Stimulated activated CD8-positive, alpha-beta memory T cell treated with anti-CD3 and anti-CD28 coated beads, Interleukin-15, amount 100 ng/mL, for 24 hours (primary cell): ENCODE measurements at places on chromosomes 1 and 21.

DNA sequence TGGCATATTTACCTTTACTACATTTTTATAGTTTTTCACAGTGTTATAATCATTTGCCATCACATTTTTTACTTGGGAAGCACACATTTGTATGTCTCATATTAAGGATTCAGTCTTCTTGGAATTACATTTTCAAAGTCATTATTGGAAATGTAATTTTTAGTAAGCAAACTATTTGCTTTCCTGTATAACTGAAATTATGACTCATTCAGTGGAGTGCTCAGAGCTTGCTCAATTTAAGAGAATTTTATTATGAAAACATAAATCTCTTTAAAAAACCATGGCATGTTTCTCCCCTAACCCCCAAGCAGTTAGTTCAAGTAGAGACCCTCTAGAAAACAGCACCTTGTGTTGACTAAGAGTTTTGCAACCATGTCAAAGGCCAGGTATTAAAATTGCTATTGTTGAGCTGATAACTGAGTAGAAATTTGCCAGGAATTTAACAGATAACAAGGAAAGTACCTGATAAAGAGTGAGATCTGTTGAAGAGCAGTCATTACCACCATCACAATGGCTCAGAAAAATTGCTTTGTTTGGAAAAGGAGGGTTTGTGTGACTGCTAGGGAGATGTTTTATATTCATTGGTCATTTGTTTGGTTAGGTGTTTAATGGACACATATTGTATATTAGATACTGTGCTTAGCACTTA, 105.9 kb downstream of the KCNK2 start:
- DNase-seq = no peak

DNA sequence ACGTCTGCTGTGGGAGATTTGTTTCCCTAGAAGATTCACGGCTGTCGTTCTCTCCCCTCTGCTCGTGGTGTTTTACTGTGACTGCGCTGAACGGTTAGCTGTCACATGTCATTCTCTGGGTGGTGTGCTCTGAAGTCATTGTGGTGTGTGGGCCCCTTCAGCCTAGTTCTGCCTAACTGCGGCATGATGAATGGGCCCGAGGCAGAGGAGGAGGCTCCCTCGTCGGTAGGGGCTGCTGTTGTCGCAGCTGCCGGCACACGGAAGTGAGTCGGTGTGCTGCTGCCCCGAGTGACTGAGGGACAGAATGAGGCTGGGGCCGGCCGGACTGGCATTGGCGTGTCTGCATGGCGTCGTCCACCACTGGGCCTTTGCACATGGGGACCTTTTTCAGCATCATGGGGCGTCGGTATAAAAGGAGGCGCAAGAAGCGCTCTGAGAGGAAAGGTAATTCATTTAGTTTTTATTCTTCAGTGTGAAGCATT, 77.9 kb downstream of the ADARB1 start:
- DNase-seq = peak; percentile 38

DNA sequence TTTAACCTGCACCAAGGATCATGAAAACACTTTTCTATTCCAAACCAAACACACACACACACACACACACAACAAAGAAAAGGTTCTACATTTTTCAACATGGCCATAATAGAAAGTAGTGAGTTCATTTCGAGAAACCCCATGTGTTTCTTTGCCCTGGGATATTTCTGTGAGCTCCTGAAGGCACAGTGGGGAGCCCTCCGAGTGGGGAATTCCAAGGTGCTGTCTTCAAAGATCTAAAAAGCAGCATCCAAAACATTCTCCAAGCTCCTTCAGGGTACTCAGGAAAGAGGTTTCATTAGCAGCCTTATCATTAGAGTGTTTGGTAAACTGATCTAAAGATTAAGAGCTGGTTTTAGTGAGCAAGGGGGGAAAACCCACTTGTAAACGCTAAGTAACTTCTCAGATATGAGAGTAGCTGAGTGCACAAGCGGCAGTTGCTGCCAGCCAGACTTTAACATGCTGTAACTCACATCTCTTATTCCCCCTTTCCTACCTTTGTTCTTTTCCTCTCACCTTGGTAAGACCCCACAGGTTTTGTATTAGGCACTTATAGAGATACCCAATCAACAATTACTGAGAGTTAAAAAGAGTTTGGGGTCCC, 38.3 kb downstream of the ZC3H11B start:
- DNase-seq = no peak

GRCh38 chr1:9107136-9107535, 21.8 kb downstream of the GPR157 start:
- no peak for DNase-seq

DNA sequence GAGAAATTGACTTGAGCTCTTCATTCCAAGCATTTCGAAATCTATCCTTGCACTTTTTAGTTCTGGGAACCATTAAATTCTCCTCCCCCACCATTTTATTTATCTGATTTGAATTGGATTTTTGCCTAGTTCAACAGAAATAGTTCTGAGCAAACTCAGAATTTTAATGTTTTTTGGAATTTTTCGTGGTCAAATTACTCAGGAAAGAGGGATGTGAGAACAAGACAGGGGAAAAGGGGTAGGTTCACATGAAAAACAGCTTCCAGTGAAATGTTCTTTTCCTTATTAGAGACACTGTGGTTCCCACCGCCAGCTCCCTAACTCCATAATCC, 5.7 kb upstream of the ZNF697 start:
- DNase-seq = no peak

DNA sequence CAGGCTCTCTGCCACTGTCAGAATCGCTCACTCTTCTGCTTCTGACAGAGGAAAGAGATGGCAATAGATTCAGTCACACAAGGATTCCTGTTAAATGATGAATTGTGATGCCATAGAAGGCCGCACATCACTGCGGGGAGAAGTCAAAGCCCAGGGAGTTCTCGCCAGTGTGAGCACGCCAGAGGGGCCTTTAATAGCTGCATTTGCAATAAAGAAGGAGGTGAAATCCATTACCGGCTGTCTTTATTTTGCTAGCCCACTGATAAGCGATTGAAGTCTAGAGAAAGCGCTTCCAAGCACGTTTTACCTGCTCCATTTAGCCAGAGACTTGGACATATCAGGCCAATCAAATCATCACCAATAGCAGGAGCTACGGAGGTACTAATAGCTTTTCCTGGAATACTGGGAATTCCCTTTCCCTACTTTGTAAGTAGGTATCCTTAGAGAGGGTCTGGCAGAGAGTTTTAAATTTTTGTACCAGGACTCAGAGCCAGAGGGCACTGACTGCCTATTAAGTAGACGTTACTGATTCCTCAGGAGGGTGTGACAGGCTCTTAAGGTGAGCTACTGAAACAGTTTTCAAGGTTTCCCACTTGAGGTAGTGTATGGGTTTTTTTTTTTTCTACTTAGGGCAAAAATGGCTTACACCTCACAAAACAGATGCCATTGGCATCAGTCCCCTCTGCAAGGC, 10.2 kb upstream of the TARBP1 start:
- DNase-seq = no peak

DNA sequence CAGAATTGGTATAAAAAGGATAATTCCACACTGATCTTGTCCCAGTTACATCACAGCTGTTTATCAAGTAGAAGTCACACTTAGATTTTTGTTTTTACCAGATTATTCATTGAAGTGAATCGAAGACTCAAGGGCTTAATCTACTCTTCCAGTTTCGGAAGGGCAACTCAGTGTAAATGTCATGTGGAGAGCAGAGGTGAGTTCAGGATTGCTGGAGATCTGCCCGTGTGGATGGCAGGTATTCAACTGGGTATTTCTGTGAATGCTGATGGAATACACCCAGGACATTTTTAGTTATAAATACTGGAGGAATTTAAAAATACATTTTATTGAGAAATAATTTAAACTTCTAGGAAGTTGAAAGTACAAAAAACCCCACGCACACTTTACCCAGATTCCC, 19.4 kb downstream of the CC2D1B start:
- no peak for DNase-seq

DNA sequence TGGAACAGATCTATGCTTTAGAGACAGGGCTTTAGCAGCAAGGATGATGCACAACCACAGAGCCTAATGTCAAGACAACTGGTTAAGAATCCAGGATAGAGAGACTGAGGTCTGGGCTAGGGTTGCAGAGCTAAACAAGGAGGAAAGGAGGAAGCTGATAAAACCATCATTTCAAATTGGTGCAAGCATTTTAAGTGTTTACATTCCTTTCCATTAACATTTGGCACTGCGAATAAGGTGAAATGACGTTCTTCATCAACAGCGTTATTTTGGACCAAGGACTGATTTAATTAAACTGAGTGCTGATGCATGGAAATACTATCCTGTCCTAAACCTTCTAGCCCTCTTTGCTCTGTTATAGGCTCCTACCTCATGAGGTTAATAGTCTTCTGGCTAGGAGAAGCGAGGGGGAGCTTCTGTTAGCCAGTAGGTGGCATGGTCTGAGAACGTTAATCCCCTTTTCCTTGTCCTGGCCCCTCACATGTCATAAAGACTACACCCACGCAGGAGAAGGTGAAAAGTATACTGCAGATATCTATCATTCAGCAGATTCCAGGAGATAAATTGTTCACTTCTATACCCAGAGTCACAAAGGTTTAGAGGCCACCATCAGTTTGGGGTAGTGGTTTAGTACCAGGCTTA, 7.6 kb upstream of the C1orf21 start:
- no peak for DNase-seq

- no peak for DNase-seq
These were observed 1.1 kb upstream of the NFIA start for GRCh38 chr1:61081144-61081685.

DNA sequence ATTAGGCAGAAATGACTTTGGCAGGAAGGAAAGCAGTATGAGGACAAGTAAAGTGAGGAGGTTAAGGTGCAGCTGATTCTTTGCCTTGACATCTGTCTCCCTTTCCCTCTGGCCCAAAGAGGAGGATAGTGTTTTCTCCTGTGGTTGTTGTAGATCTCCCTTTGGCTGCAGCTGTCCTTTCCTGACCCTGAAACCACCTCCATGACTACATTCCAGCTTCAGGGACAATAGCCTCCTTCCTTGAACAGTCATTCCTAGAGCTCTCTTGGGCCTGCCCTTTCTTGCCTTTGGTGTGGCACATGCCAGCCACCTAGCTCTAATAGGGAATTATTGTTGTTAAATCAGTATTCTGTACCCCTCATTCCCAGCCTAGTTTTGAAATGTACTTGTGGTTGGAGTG, 6.2 kb downstream of the ZMYM1 start:
- no peak for DNase-seq

DNA sequence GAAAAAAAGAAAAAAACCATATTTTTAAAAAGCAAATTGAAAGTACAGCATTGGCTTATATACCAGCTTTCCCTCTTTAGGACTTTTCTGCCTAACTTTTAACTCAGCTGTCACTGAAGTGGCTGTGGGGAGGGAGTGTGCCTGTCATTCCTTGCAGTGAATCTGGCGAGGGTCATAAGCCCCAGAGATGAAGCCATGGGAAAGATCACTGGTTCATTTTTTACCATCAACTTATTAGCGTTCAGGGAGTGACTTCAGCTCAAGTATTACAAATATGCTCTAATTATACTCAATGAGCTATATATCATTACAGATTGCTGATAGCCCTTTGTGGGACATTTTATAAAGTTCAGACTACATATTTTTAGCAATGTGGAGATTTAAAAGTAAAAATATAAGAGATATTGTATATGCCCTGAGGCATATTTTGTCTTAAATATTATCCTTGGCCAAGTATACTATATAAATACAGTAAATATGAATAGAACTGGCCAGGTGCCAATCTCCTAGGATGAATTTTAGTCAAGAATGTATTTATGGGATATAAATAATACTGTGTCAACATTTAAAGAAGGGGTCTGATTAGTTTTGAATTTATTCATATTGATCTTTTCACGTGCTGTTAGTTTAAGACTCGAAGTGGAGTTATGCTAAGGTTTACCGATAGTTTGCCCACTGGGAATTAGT, 4.4 kb downstream of the TGFB2 start:
- DNase-seq = no peak

DNA sequence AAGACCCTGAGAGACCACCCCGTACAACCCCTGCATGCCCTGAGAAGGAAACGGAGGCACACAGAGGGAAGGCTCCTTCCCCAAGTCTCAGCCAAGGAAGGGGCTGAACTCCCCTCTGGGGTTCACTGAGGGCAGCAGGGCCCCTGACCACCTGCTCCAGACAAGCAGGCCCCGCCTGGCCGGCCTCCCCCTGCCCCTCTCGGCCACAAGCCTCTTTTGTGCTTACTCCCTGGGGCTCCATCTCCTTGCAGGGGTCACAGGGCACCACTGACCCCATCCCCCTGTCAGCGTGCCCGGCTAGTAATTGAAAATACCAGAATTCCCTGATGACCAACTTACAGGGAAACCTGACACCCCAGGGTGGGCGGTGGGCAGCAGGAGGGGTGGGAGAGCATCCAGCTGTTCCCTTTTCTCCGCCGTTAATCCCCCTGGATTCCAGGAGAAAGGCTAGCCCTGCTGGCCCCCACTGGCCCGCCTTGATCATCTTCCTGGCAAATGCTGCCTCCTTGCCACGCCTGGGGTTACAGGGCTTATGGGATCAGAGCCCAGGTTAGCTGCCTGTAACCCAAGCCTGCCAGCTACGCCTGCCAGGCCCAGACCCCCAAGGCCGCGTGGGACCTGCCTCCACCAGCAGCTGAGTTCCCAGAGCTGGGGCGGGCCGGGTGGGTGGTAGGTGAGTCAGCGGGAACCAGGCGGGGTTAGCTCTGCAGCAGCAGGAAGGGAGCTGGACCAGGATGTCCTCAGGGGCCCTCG, 96.1 kb downstream of the LACTBL1 start:
- DNase-seq = no peak

DNA sequence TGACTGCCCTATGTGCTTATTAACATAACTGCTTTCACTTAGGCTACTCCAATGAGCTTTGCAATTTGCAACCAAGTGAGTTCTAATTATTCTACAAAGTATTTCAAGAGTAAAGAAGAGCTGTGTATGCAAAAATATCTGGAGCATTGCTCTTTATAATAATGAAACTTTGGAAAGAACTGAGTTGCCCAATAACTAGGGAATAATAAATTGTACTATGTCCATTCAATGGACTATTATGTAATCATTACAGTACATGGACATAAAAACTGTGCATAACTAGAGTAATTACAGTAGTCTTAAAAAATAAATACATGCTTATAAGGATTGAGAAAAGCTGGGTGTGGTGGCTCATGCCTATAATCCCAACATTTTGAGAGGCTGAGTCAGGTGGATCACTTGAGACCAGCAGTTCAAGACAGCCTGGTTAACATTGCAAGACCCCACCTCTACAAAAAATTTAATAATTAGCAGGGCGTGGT, 70.3 kb upstream of the JAK1 start:
- DNase-seq = no peak

DNA sequence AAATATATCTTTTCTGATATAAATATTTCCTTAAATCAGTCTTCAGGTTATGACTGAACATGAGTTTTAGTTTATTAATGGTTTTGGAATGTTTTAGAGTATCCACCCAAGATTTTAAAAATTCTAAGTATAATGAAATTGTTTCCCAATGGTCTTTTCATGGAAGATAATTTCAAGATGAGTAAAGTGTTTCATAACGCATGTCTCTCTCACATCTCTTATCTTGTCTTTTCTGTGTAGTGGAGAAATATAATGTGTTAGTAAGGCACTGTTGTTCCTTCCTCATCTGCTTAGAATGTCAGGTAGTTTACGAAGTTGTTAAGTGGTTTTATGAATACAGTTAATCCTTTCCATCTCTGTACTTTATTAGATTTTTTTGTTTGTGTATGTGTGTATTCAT, 49.6 kb downstream of the PLA2G4A start:
- DNase-seq = no peak

- DNase-seq = no peak
These were observed 27.1 kb downstream of the KAZN start for GRCh38 chr1:14625572-14625971.

GRCh38 chr1:160860840-160861505, 1.7 kb downstream of the CD244 start:
- no peak for DNase-seq
